ENCODE measurements at places on chromosomes 1 and 21. TPM values are rescaled to one million over a fixed set of nuclear protein-coding genes. Genes with fewer than 3 reads are reported as not detected.

TTLL10 gene
- total RNA-seq: not detected

LCE1F gene
- total RNA-seq: not detected

CD1E gene
- 2.5 TPM for total RNA-seq

RGS13 gene
- total RNA-seq: 0.98 TPM

ADGRB2 gene
- total RNA-seq: 3.9 TPM

DIRAS3 gene
- total RNA-seq: 2.0 TPM

CR1 gene
- 2.5 TPM for total RNA-seq

LYSMD1 gene
- 21.1 TPM for total RNA-seq

DNA sequence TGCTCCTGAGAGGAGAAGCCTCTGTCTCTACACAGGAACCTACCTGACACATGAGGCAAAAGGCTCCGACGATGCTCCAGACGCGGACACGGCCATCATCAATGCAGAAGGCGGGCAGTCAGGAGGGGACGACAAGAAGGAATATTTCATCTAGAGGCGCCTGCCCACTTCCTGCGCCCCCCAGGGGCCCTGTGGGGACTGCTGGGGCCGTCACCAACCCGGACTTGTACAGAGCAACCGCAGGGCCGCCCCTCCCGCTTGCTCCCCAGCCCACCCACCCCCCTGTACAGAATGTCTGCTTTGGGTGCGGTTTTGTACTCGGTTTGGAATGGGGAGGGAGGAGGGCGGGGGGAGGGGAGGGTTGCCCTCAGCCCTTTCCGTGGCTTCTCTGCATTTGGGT is 3.9 kb upstream of the ACKR1 start:
- no peak for DNase-seq
- peak overlapping the region; percentile 31 for H3K4me3 ChIP-seq
- H3K27ac ChIP-seq: no peak overlapping the region
- H3K27me3 ChIP-seq: no peaks in the 10 kb centered on the region
- H3K36me3 ChIP-seq: peaks cover 9% of the 10 kb centered on the region

- no peak overlapping the region for H3K4me3 ChIP-seq
- no peaks in the 10 kb centered on the region for H3K4me1 ChIP-seq
- no peak for DNase-seq
Measured at GRCh38 chr1:222285526-222285925, 262.4 kb downstream of the HHIPL2 start.

DNA sequence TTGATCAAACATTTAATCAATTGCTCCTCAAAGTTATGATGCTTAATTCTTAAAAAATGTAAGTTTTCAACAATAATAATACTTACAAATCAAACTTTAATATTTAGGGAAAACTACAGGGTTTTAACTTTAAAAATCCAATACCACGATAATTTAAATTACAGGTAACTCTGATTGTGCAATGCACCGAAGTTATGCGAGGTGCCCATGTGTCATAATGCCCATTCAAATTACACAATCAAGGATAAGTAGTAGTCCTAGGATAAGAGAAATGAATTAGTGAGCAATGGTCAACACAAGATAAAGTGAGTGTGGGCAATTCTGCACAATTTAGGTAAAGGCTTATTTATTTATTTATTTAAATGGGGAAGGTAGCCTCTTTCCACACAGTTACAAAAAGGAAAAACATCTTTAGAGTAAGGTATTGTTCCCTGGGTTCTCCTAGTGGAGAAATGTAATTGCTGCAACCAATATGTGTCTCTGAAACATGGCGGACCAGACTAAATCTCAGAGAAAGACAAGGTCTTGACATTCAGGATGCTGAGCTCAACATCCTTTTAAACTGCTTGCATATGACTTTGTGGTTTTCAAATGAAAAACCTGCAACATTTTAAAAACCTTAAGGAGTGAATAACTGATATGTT is 164.2 kb downstream of the TTLL7 start:
- DNase-seq: no peak
- no peaks in the 10 kb centered on the region for H3K36me3 ChIP-seq
- no peaks in the 10 kb centered on the region for H3K27me3 ChIP-seq
- H3K4me3 ChIP-seq: no peak overlapping the region
- no peak overlapping the region for H3K27ac ChIP-seq
- no peaks in the 10 kb centered on the region for H3K4me1 ChIP-seq

- H3K36me3 ChIP-seq: no peaks in the 10 kb centered on the region
- H3K27ac ChIP-seq: no peak overlapping the region
- H3K27me3 ChIP-seq: no peaks in the 10 kb centered on the region
- no peak for DNase-seq
- no peaks in the 10 kb centered on the region for H3K4me1 ChIP-seq
Measured at GRCh38 chr1:62224182-62224581, 29.5 kb downstream of the L1TD1 start.

- H3K4me1 ChIP-seq: no peaks in the 10 kb centered on the region
- H3K4me3 ChIP-seq: no peak overlapping the region
- no peak overlapping the region for H3K27ac ChIP-seq
Measured at GRCh38 chr1:62926681-62927252, 142.8 kb downstream of the ATG4C start.

DNA sequence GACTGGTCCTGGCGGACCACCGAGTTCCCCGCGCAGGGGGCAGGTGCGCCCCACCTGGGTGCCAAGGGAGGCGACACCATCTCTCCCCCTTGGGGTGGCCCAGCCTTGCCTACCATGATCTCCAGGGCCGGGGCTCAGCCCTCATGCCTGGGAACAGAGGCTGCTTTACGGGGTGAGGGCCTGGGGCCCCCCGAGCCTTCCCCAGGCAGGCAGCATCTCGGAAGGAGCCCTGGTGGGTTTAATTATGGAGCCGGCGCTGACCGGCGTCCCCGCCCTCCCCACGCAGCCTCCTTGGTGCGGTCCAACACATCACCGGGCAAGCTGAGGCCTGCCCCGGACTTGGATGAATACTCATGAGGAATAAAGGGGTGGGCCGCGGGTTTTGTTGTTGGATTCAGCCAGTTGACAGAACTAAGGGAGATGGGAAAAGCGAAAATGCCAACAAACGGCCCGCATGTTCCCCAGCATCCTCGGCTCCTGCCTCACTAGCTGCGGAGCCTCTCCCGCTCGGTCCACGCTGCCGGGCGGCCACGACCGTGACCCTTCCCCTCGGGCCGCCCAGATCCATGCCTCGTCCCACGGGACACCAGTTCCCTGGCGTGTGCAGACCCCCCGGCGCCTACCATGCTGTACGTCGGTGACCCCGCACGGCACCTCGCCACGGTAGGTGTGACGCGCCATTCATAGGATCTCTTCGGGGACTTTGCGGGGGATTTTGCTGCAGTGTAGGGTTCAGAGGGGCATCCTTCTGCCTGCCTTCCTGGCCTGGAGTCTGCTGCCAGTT is 38.2 kb downstream of the TP73 start:
- no peaks in the 10 kb centered on the region for H3K27me3 ChIP-seq
- H3K36me3 ChIP-seq: no peaks in the 10 kb centered on the region
- DNase-seq: no peak
- H3K4me1 ChIP-seq: no peaks in the 10 kb centered on the region
- no peak overlapping the region for H3K4me3 ChIP-seq

DNA sequence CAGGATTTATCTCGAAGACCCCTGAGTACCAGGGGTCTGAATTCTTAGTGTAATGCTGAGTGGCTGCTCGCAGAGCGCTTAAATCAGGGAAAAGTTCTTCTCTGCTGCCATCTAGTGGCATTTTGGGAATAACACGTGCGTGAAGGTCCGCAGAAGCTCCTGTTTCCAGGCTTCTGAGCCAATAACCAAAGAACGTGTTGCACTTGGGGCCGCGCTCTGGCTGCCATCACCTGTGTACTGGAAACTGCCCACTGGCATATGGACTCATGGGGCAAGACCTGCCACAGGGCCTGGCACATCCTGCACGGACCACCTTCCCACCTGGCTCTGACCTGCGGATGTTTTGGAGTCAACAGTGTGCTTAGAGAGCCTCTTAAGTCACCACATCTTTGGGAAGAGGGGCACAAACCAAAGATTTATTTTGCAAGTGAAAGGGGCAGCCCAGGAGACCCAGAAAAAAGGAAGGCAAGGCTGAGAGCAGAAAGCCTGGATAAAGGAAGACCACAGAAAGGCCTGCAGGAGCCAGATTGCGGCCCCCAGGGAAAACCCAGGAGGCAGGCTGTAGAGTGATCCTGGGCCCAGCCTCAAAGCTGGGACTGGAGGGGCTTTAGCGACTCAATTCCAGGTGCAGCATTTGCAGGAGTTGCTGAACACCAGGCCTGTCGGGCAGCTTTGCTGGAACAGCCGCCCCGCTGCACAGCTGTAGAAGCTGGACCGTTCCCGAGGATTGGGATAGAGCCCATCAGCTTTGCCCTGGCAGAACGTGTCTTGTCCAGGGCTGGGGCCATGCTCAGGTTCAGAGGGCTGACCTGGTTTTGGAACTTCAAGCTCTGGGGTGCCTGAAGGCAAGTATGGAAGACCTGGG is 13.0 kb downstream of the CHIT1 start:
- no peaks in the 10 kb centered on the region for H3K27me3 ChIP-seq
- H3K4me1 ChIP-seq: no peaks in the 10 kb centered on the region
- no peak for DNase-seq
- H3K36me3 ChIP-seq: no peaks in the 10 kb centered on the region
- H3K4me3 ChIP-seq: no peak overlapping the region

DNA sequence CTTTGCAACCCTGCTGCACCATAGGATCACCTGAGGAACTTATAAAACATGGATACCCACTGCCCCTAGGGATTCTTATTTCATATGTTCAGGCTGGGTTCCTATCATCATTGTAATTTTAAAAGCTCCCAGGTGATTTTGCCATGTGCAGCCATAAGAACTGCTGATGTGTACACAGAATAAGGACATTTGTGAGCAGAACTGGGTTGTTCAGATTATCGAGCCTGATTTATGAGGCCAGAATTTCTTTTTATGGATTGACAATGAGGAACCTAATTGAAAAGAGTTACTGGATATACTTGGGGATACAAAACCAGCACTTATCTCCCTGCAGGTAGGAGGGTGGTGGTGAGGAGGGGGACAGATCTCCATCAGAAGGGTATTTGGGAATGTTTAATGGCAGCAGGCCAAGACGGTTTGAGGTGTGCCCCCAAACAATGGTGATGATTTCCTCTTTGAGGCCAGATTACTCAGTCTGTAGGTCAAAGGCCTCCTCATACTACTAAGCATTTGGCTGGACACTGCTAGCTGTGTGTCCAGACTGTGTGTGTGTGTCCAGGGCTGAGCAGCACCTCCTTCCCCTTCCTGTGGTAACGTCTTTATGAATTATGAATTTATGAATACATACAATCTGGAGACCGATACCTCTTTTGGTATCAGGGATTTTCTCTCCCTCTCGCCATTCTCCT is 18.9 kb downstream of the NOS1AP start:
- no peaks in the 10 kb centered on the region for H3K4me1 ChIP-seq
- H3K4me3 ChIP-seq: no peak overlapping the region
- H3K27ac ChIP-seq: no peak overlapping the region
- no peaks in the 10 kb centered on the region for H3K36me3 ChIP-seq
- no peak for DNase-seq

DNA sequence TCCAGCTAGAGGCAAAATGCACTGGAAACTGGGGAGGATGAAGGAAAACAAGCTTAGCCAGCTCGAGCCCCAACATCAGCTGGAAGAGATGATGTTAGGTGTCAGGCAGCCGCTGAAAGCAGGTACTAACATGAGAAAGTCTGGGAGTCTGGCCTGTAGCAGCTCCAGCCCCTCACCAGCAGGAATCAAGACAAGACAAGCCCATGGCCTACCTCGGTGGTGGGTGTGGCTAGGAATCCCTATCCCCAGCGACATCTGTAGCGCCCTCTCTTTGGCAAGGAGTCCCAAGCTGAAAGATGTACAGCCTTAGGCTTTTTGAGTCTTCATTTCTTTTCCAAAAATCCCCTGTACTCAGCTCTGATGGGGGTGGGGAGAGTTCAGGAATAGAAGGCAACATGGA is 2.6 kb downstream of the DLGAP3 start:
- peaks cover 14% of the 10 kb centered on the region for H3K4me1 ChIP-seq
- DNase-seq: no peak
- no peak overlapping the region for H3K27ac ChIP-seq
